Peyer's patch (tissue), 4 donors: ENCODE measurements at places on chromosomes 6 and 20. TPM values are rescaled to one million over a fixed set of nuclear protein-coding genes. Genes with fewer than 3 reads are reported as not detected.

- DNase-seq = no peak
- H3K27me3 ChIP-seq = no peaks in the 10 kb centered on the region
- H3K4me1 ChIP-seq = no peaks in the 10 kb centered on the region
- H3K4me3 ChIP-seq = no peak overlapping the region
- no peaks in the 10 kb centered on the region for H3K36me3 ChIP-seq
- H3K27ac ChIP-seq = no peak overlapping the region
Observed at GRCh38 chr20:57747861-57748481, 38.2 kb upstream of the PMEPA1 start.

The SGK2 gene
- total RNA-seq = 160 TPM

GRCh38 chr6:41306187-41306854 is 19.8 kb upstream of the TREM1 start:
- no peak overlapping the region for H3K27ac ChIP-seq
- DNase-seq = peak; percentile 61
- no peaks in the 10 kb centered on the region for H3K4me1 ChIP-seq
- no peaks in the 10 kb centered on the region for H3K27me3 ChIP-seq

The ZNF391 gene
- 0.18 TPM for total RNA-seq

DNA sequence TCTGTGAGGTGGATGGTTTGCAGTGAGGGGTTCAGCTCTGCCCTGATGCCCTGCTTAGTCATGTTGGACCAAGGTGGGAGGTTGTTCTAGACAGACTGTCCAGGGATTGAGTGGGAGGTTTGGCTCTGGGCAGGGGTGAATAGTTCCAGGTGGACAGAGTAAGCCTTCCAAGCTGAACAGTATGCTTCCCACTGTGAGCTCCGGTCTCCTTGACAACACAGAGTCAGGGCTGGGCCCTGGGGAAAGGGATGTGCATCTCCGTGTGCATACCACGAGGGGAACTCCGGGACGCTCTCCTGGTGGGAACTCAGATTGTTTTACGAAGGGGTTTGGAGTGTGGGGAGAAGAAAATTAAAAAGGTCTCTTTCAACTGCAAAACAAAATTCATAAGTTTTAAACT is 174.7 kb downstream of the DHX35 start:
- H3K27me3 ChIP-seq = no peaks in the 10 kb centered on the region
